ENCODE measurements at places on chromosomes 1 and 21. TPM values are rescaled to one million over a fixed set of nuclear protein-coding genes. Genes with fewer than 3 reads are reported as not detected.
A peak's percentile ranks its signal among the peaks of the same experiment; 100 is the strongest.

DNA sequence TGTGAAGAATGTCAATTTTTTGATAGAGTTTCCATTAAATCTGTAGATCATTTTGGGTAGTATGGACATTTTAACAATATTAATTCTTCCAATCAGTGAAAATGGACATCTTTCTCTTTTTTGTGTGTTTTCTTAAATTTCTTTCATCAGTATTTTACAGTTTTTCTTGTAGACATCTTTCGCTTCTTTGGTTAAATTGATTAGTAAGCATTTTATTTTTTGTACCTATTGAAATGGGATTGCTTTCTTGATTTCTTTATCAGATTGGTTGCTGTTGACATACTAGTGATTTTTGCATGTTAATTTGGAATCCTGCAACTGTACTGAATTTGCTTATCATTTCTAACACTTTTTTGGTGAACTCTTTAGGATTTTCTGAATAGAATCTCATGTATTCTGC, 683.2 kb upstream of the NCAM2 start:
- H3K27me3 ChIP-seq, result no peaks in the 10 kb centered on the region
- no peak overlapping the region for H3K27ac ChIP-seq
- no peak overlapping the region for H3K4me3 ChIP-seq
- H3K36me3 ChIP-seq, result no peaks in the 10 kb centered on the region
- H3K4me1 ChIP-seq, result no peaks in the 10 kb centered on the region

The BMP8B gene
- 1.3 TPM for total RNA-seq

DNA sequence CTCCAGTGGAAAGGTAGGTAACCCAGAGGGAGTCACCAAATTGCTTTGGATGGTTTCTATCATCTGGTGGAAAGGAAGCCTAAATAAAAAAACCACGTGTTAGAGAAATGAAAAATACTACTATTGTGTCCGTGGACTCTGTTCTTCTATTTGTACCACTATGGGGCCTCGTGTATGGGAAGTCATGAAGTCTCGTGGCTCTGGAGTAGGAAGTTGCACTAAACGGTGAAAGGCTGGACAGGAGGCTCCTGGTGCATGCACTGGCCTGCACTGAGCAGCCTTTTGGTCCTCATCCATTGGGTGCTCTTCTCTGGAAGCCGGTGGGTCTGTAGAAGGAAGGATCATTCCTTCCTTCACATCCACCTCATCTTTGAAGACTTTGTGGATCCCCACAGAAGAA, 17.0 kb downstream of the F3 start:
- H3K27me3 ChIP-seq, result no peaks in the 10 kb centered on the region
- no peak for DNase-seq
- H3K4me3 ChIP-seq, result no peak overlapping the region
- H3K36me3 ChIP-seq, result no peaks in the 10 kb centered on the region
- no peak overlapping the region for H3K27ac ChIP-seq
- H3K4me1 ChIP-seq, result no peaks in the 10 kb centered on the region

- H3K27me3 ChIP-seq, result no peaks in the 10 kb centered on the region
- H3K36me3 ChIP-seq, result no peaks in the 10 kb centered on the region
- no peak for DNase-seq
- peaks cover 6% of the 10 kb centered on the region for H3K4me1 ChIP-seq
Observed at GRCh38 chr1:11059155-11059967, 457 bp downstream of the SRM start.

The KTI12 gene
- 13.6 TPM for total RNA-seq

DNA sequence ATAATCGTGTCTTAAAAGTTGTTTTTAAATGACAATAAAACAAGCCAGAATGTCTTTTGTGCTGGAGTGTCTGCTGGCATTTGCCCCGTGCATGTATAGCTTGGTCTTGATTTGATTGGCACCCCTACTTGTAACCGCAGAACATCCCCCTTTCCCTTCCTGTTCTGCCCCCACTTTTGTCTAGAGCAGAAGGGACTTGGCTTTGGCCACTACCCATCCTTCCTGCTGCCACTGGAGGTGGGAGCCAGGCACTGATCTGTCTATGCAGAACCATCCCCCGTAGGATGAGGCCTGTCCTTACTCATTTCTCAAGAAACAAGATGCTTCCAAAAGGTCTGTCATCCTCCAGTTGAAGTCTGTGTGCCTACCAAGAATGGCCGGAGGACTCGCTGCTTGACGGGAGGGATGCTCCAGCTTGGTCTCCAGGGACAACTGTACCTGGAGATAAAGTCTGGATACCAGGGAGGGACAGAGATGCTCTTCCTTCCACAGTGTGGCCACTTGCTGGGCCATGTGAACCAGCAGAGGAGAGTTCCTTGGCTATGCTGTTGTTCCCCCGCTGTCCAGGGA, 1.1 kb upstream of the SLC27A3 start:
- H3K4me3 ChIP-seq, result no peak overlapping the region
- H3K36me3 ChIP-seq, result no peaks in the 10 kb centered on the region
- peak overlapping the region; percentile 85 for H3K27ac ChIP-seq
- no peaks in the 10 kb centered on the region for H3K27me3 ChIP-seq

DNA sequence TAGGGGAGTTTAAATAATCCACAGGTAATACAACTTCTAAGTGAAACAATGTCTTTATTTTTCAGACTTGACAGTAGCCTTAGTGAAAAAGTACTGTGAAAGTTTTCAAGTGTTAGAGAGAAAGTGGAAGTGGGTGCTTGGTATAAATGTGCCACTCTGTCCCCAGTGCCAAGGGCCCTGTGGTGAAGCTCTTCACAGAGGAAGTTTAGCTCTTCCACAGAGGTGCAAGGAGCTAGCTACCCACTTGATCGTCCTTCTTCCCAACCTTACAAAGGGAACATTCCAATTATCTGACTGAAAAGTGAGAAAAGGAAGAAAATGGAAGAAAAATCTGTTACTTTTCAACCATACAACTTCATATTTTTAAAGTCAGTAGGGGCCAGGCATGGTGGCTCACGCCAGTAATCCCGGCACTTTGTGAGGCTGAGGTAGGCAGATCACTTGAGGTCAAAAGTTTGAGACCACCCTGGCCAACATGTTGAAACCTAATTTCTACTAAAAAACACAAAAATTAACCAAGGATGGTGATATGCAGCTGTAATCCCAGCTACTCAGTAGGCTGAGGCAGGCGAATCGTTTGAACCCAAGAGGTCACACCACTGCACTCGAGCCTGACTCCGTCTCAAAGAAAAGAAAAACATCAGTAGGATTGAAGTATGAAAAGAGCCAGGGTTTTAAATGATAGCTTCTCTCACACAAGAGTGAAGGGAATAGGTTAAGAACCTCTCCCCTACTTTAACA, 41.0 kb upstream of the PTPRC start:
- no peaks in the 10 kb centered on the region for H3K4me1 ChIP-seq
- no peak overlapping the region for H3K4me3 ChIP-seq
- H3K36me3 ChIP-seq, result no peaks in the 10 kb centered on the region
- no peak for DNase-seq
- no peak overlapping the region for H3K27ac ChIP-seq

DNA sequence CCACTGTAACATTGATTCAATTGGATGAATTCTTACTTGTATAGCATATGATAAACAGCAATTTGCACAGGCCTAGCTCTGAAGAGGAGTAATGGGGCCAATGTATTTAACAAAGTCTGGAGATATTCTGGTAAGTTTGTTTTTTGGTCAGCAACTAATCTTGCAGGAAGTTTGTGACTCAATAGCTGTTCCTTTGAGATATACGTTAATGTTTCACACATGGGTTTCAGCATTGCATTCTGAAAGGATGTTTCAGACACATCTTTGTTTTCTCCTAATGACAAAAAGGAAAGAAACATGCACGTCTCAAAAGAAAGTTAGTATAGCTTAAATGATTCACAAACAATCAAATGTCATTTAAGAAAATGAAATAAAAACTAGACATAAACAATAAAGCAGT, 49.0 kb downstream of the LTN1 start:
- DNase-seq, result no peak
- peaks cover 4% of the 10 kb centered on the region for H3K36me3 ChIP-seq
- H3K4me3 ChIP-seq, result no peak overlapping the region
- H3K27ac ChIP-seq, result no peak overlapping the region

DNA sequence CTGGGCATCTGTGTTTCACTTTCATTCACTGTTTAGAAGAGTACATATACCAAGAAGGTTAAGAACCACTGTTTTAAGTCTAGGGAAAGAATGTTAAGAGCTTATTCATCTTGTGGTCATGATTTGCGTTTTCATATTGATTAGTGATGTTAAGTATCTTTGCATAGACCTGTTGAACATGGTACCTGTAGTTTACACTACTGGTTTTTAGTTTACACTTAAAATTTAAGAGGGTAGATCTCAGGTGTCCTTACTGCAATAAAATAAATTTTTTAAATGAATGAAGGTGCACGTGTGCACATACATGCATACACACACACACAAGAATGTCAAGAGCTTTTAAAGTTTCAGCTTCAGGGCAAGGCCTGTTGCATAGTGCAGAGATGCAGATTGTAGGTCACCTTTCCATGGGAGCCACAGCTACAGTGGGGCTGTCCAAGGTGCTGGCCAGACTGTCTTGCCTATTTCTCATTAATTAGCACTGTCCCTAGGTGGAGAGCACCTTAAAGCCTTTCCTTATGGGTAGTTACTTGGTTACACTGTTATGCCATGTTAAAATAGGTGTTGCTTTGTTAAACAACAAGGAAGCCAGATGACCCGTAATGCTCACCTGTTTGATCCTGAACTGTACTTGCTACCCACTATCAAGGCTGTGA, 543.0 kb upstream of the DAB1 start:
- no peaks in the 10 kb centered on the region for H3K27me3 ChIP-seq
- no peak overlapping the region for H3K4me3 ChIP-seq
- H3K36me3 ChIP-seq, result no peaks in the 10 kb centered on the region
- H3K27ac ChIP-seq, result no peak overlapping the region

The SETD4 gene
- total RNA-seq, result 14.2 TPM

DNA sequence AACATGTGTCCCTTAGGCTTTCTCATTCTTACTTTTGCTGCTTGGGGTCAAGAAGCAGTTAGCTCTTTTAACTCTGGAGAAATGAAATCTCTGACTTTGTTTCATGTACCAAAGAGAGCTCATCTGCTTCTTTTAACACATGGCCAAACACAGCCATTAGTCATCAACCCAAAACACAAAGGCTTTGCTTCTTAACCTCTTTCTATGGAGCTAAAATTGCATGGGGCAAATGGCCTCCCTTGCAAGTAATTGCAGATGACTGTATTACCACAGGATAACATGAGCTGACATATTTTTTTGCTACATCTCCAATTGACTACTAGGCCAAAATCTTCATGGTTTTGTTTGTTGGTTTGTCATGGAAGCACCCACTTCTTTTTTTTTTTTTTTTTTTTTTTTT, 300.9 kb downstream of the BRINP3 start:
- no peak overlapping the region for H3K4me3 ChIP-seq
- H3K27me3 ChIP-seq, result no peaks in the 10 kb centered on the region
- DNase-seq, result no peak
- H3K4me1 ChIP-seq, result no peaks in the 10 kb centered on the region
- no peak overlapping the region for H3K27ac ChIP-seq

DNA sequence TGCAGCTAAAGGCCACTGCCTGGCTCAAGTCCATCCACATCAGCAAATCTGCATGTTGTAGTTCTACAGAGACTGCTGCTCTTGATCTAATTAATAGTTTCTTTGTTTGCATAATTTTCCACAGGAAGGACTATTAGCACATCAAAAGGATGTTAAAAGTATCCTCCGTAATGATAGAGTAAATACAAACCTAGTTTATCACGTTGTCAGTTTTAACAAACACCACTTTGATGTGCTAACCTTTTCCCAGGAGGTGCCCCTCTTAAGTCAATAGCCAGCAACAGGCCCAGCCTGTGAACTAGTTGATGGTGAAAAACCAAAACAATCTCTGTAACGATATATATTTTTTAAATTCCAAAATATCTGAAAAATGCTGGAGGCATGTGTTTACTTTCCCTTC, 64.2 kb upstream of the SLC22A15 start:
- no peak overlapping the region for H3K27ac ChIP-seq
- no peaks in the 10 kb centered on the region for H3K4me1 ChIP-seq
- H3K4me3 ChIP-seq, result no peak overlapping the region
- H3K36me3 ChIP-seq, result no peaks in the 10 kb centered on the region

GRCh38 chr1:143497374-143497747, 474.4 kb downstream of the FAM72C start:
- peaks cover 3% of the 10 kb centered on the region for H3K27me3 ChIP-seq
- H3K4me3 ChIP-seq, result peak overlapping the region; percentile 28
- H3K36me3 ChIP-seq, result no peaks in the 10 kb centered on the region
- peaks cover 3% of the 10 kb centered on the region for H3K4me1 ChIP-seq
- no peak overlapping the region for H3K27ac ChIP-seq

DNA sequence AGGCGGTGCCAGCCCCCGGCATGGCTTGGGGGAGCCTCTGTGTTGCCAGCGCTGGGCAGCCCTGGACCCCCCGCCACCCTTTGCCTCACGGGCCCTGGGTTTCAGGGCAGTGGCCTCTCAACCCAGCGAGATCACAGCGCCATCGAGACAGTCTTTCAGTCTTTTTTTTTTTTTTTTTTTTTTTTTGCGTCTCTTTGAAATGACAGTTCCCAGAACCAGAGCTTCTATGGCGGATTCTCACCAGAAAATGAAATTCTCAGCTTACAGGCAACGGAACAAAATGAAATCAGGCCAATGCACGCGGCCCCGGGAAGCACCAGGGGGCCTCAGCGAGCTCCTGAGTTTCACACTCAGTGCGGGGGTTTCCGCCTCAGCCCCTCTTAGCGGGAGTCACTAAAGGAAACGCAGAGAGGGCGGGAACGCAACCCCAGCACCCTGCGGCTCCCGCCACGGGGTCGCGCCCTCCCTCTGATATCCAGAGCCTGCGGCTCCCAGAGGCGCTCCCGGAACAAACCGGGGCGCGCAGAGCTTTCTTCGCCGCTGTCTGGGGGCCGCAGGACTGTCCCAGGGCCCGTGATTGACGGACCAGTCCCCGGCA, 8.0 kb upstream of the COL6A1 start:
- peak overlapping the region; percentile 83 for H3K4me3 ChIP-seq
- H3K27ac ChIP-seq, result peak overlapping the region; percentile 83
- H3K4me1 ChIP-seq, result peaks cover 16% of the 10 kb centered on the region
- no peaks in the 10 kb centered on the region for H3K36me3 ChIP-seq
- DNase-seq, result peak; percentile 71

GRCh38 chr1:44688760-44689446, 14.4 kb downstream of the ARMH1 start:
- DNase-seq, result no peak
- H3K4me3 ChIP-seq, result no peak overlapping the region
- no peak overlapping the region for H3K27ac ChIP-seq
- H3K27me3 ChIP-seq, result no peaks in the 10 kb centered on the region
- H3K4me1 ChIP-seq, result no peaks in the 10 kb centered on the region

- no peaks in the 10 kb centered on the region for H3K27me3 ChIP-seq
- H3K36me3 ChIP-seq, result no peaks in the 10 kb centered on the region
- H3K4me3 ChIP-seq, result no peak overlapping the region
- DNase-seq, result no peak
- H3K4me1 ChIP-seq, result no peaks in the 10 kb centered on the region
Observed at GRCh38 chr1:212457740-212458338, 25.1 kb downstream of the NENF start.

DNA sequence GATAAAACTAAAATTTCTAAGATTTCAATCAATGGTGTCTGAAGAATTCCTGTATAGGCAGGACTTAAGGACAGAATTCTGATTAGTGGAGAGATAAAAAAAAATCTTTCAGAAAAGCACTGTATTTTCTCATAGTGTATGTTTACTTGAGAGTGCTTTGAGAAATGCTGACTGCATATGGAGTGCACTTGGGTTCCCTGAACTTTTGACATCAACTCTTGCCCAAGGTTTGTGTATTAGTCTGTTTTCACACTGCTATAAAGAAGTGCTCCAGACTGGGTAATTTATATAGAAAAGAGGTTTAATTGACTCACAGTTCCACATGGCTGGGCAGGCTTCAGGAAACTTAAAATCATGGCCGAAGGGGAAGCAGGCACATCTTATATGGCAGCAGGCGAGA, 275.0 kb downstream of the LRRC40 start:
- no peak for DNase-seq
- no peak overlapping the region for H3K4me3 ChIP-seq
